NCI-H146 (cell line): ENCODE measurements at places on chromosomes 16 and 17.

GRCh38 chr16:55875273-55875672, at the start of gene CES5A:
CES5A (minus strand) TSS chr16:55875373; CDS start chr16:55875221, 152 bp downstream.
- no peak for DNase-seq

GRCh38 chr17:15039366-15039765, 225.8 kb downstream of the PMP22 start:
- no peak for DNase-seq

GRCh38 chr17:64016974-64017373, 3.5 kb downstream of the ICAM2 start:
- DNase-seq, result no peak

GRCh38 chr16:1674751-1675664, 3.1 kb upstream of the JPT2 start:
- no peak for DNase-seq

- peak; percentile 74 for DNase-seq
Measured at GRCh38 chr16:89922477-89922883, 662 bp upstream of the TUBB3 start.

GRCh38 chr16:49663081-49664065, 192.5 kb downstream of the ZNF423 start:
- no peak for DNase-seq

GRCh38 chr16:84026606-84027005, 16.0 kb downstream of the SLC38A8 start:
- no peak for DNase-seq

- DNase-seq, result no peak
Measured at GRCh38 chr16:12845282-12845681, 41.6 kb upstream of the CPPED1 start.

DNA sequence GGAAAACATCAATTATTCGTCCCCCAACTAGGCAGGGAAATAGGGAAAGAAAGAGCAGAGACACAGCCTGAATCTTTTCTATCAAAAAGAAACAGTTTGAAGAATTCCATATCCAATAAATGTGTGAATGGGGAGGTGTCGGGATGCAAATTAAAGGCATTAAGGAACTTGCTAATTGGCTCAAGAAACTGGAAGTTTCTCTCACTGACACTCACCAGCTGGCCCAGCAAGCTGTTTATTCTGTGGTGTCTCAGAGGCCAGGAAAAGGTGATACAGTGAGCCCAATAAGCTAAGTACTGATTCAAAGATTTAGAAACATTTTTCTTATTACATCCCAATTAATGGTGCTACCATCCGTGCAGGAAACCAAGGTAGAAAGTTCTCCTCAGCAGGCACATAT, 104.4 kb upstream of the CLEC3A start:
- DNase-seq, result no peak

GRCh38 chr17:27985306-27985705, 57.2 kb upstream of the NLK start:
- no peak for DNase-seq

DNA sequence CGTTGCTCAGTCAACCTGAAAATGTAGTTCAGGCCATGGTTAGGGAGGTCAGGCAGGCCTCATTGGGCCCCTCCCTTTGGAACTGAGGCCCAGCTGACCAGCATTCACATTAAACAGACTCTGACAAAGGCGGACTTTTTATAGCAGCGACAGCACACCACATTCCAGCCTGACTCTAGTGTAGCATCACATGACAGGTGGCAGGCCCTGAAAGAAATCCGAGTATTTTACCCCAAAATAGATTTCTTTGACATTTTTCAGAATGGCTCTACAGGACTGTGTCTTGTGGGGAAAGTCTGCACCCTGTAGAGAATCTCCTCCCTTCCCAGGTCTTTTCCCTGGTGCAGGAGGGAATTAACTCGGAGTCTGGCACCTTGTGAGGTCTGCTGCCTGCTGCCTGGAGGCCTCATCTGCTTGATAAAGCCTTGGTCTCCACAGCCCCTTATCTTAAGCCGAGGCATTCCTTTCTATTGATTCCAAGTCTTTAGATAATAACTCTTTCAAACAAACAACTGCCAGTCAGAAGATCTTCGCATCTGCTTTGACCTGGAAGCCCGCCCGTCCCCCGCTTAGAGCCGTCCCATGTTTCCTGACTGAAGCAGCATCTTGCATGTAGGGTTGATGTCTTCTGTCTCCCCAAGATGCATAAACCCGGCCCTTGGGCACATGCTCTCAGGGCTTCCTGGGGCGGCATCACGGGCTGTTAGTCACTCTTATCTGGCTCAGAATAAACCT, 44.0 kb upstream of the CAPN15 start:
- no peak for DNase-seq

GRCh38 chr16:4200781-4201137, 41.1 kb downstream of the SRL start:
- DNase-seq, result no peak

DNA sequence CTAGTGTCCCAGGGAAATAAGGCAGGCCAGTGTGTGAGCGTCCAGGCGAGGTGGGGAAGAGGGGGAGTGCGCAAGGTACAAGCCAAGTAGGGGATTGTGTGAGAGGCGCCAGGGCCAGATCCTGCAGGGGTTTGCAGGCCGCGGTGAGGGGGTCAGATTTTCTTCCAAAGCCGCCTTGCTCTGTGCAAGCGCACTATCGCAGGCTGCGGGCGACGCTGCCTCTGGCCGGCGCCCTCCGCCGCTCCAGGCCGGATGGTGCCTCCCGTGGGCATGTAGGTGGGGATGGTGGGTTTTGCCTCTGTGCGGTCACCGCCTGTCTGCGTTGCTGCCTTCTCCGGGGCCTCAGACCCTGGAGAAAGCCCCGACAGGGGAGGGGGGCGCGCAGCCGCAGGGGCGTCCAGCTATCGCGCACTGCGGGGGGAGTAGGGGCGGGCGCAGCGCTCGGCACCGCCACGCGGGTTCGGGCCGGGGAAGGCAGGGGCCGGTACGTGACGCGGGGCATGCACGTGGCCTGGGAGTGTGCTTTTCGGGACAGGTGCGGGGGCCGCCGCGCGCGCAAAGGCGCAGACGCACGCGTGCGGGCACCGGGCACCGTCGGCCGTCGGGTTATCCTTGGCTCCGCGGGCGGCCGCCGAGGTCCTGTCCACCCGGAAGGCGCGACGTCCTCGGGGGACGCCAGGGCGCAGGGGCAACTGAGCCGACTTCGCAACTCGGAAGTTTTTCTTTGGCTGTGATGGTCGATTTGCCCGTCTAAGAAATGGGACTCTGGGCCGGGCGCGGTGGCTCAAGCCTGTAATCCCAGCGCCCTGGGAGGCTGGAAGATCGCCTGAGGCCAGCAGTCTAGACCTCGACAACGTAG, 1.1 kb upstream of the HAPSTR1 start:
- peak; percentile 55 for DNase-seq

DNA sequence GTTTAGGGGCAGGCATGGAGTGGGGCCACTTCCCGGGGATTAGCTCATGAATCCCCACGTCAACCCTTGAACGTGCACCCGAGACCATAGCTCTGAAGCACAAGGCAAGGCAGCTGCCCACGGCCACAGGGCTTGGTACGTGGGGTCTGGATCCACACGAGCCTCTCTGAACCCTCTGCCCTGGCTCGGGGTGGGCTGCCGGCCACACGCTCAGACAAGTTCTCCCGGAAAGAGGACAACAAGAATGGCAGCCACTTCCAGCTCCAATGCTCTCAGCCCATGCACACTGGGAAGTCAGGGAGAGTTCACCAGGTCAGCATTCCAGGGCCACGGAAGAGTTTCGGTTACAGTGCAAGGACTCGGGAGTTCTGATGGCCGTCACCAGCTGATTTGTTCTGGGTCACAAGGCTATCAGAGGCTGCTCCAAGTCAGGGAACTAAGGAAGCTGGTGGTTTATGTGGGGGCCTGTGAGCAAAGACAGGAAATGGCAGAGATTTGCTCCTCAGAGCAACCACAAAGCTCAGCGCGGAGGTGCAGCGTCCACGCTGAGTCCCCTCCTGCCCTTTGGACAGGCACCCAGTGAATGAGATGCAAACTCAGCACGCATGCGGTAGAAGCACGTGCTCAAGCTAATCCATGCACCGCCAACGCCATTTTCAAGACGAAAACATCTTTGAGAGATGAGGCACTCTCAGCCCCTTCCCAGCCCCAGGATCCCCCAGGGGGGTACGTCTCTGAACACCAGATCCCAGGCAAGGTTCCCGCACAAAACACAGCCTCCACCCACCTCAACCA, 356.4 kb downstream of the FOXL1 start:
- DNase-seq, result no peak

DNA sequence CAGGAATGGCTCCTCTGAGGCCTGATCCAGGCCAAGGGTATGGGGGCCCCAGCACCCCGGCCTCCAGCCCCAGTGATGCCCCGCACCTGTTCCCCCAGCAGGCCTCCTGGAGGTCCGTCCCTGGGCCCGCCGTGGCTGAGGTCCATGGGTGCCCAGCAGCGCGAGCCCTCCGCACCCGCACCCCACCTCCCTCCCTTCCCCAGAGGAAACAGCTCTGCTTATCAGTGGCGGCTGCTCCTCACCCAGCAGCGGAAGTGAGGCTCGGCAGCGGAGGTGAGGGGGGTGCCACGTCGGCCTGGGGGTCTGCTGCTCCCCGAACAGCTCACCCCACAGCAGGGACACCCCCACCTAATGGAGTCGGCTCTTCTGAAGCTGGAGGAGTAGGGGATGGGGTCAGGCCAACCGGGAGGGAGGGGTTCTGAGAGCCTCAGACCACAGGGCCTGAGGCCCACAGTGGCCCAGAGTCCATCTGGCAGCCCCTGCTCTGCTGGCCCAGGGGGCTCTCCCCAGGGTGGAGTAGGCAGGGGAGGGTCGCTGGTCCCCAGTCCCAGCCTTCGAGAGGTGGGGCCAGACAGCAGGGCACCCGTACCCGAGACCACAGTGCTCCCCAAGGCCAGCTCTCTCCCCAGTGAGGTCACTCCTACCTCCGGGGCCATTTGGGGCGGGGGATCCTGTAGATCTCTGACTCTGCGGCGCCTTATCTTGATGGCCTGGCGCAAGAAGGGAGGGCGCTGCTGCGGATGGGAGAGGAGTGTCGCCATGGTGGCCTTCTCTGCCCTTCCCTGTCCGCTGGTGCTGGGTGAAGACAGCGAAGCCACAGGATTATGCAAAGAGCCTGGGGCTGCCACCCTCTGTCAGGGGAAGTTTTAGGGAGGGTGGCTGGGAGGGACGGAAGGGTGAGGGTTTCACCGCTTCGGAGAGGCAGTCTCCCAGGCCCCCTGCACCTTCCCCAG, at the start of gene UNC13D:
Gene UNC13D (minus strand): TSS at position 828 of the 953 bp plus-strand sequence. CDS start 67 bp downstream, at position 761.
- DNase-seq, result no peak

GRCh38 chr16:78869492-78869891, 731.0 kb downstream of the MAF start:
- DNase-seq, result no peak

- DNase-seq, result no peak
Measured at GRCh38 chr17:17510456-17511292, 14.5 kb upstream of the RASD1 start.

GRCh38 chr17:82059272-82060000, 6.2 kb downstream of the DUS1L start:
- DNase-seq, result peak; percentile 17
